Hematopoietic multipotent progenitor cell treated with erythropoietin and hydrocortisone succinate and interleukin-3 and kit ligand, for 4 days (in vitro differentiated cells): ENCODE measurements at places on chromosomes 7 and 10.

DNA sequence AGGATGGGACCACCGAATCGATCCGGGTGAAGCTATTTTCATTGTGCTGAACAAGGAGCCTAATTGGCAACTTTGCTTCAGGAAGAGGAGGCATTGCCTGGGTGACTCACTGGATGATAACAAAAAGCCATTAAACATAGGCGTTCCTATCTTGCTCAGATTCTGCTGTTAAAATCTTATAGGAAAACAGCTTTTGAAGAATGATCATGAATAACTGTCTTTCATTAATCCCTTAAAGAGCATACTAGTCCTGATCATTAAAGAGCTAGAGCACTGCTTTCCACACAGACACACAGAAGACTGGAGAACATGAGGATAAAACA, 174.2 kb upstream of the IMMP2L start:
- no peak for DNase-seq

- DNase-seq = peak; percentile 71
These were observed 5.5 kb downstream of the ANXA11 start for GRCh38 chr10:80199828-80200227.

DNA sequence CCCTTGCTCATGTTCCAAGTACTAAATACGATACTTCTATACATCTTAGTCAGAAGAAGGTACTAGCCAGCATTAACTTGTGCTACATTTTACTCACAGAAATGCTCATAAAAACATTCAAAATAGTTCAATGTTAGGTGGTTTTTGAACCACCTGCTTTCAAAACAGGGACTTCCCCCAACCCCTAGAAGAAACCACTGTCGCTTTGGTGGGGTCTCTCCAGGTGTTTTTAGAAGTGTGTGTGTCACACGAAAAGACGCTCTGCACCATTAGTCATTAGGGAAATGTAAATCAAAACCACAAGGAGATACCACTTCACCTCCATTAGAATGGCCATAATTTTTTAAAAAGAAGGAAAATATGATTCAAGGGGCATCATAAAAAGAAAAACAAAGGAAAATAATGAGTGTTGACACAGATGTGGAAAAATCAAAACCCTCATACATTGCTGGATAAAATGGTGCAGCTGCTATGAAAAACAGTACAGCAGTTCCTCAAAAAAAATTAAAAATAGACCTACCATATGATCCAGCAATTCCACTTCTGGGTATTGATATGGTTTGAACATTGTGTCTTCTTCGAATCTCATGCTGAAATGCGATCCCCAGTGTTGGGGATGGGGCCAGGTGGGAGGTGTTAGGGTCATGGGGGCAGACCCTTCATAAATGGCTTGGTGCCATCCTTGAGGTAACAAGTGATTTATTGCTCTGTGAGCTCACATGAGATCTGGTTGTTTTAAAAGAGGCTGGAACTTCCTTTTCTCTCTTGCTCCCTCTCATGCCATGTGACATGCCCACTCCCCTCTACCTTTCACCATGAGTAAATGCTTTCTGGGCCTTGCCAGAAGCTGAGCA, 74.2 kb downstream of the MALSU1 start:
- DNase-seq = peak; percentile 24

GRCh38 chr10:79560160-79560709, at the start of gene SFTPA2:
SFTPA2 (minus strand) TSS chr10:79560407; CDS start chr10:79559483, 924 bp downstream.
- DNase-seq = no peak

DNA sequence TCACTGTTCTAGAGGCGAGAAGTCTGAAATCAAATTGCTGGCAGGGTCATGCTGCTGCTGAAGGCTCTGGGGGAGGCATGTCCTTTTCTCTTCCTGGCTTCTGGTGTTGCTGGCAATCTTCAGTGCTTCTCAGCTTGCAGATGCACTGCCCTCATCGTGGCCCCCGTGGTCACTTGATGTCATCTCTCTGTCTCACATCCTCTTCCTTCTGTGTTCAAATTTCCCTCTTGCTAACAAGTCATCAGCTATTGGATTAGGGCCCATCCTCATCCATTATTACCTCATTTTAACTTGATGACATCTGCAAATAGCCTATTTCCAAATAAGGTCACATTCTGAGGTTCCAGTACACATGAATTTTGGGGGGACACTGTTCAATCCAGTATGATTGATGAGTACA, 36.6 kb upstream of the SRGN start:
- peak; percentile 61 for DNase-seq

GRCh38 chr7:55366461-55367070, 1.4 kb downstream of the LANCL2 start:
- DNase-seq = peak; percentile 64

- peak; percentile 63 for DNase-seq
These were observed 154.9 kb upstream of the PPP1R3A start for GRCh38 chr7:114073701-114074100.

- DNase-seq = no peak
These were observed 134.1 kb downstream of the MAGI2 start for GRCh38 chr7:79319369-79319768.

DNA sequence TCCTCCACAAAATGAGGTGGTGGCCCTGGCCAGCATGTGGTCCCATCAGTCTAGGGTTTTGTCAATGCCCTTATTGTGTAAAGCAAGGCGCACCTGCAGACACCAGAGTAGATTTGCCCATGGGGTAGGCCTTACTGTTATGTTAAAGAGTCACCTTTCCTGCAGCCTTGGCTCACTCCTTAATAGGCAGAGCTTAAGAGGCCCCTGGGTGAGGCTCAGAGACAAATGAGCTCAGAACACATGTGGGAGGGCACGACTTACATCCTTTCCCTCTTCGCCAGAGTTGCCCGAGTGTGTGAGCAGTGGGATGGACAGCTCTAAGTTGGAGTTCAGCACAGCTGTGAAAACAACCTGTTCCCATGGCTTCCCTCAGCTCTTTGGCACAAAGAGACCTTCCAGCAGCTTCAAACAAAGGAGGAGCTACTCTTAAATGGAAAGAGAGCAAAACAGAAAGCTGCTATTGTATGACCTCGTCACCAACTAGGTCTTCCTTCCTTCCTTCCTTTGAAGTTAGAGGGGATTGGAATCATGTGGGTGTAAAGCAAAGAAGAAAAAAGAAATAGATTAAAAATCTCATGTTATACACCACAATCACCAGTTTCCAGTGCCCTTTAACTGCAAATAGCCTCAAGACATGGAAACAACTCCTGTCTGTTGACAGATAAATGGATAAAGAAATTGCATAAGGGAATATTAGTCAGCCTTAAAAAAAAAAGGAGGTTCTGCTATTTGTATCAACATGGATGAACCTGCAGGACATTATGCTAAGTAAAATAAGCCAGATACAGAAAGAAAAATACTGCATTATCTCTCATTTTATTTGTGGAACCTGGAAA, 11.9 kb upstream of the XPNPEP1 start:
- no peak for DNase-seq

DNA sequence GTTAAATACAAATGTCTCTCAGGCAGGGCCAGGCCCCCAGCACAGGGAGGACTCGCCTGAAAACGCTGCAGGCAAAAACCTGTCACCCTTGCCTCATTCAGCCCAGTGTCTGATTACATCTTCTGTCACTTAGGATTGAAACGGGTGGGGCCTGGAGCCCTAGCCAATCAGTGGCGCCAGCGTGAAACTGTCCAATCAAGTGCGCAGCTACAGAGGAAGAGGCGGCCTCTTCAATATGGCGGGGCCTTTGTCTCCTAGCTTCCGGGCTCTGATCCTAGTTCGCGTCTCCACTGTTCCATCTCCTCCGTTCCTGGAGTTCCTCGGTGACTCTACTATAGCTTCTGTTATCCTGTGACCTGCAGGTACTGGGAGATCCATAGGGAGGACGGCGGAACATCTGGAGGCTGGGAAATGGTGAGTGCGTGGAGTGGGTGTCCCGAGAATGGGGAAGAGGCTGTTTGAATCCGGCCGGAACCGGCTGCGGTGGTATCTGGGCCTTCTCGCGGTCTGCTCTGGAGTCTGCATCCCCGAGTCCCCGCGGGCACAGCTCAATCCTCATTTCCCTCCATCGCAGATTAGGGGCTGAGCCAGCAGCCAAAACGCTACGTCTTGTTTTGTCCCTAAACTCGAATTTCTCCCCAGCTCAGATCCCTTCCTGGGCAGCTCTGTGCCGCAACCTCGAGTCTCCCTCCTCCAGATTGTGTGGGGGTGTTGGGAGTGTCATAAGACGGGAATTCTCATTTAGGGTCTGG, at the start of gene ZNF736:
ZNF736 (plus strand) TSS at position 222 of the 752 bp plus-strand sequence; CDS start at position 412, 190 bp downstream.
- peak; percentile 98 for DNase-seq

- DNase-seq = no peak
These were observed 149.8 kb downstream of the AMPH start for GRCh38 chr7:38481401-38481800.

DNA sequence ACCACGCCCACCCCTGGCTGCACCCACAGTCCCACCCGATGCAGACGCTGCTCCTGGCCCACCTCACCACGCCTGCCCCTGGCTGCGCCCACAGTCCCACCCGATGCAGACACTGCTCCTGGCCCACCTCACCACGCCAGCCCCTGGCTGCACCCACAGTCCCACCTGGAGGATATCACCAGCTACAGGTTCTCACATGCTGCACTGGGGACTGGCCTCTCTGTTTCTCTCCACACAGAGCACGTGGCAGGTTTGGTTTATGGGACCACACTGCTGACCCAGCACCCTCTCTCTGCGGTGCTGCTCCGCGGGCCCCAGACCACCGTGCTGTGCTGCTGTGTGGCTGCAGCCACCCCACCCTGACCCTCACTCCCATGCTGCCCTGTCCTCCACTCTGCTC, 120.9 kb downstream of the VIPR2 start:
- DNase-seq = no peak

- no peak for DNase-seq
These were observed 53.7 kb downstream of the CACNA2D1 start for GRCh38 chr7:82389876-82390275.

GRCh38 chr7:100852048-100852872, at the start of gene SLC12A9:
SLC12A9 (plus strand) TSS chr7:100852713; CDS start chr7:100854198, 1,485 bp downstream.
- peak; percentile 97 for DNase-seq

DNA sequence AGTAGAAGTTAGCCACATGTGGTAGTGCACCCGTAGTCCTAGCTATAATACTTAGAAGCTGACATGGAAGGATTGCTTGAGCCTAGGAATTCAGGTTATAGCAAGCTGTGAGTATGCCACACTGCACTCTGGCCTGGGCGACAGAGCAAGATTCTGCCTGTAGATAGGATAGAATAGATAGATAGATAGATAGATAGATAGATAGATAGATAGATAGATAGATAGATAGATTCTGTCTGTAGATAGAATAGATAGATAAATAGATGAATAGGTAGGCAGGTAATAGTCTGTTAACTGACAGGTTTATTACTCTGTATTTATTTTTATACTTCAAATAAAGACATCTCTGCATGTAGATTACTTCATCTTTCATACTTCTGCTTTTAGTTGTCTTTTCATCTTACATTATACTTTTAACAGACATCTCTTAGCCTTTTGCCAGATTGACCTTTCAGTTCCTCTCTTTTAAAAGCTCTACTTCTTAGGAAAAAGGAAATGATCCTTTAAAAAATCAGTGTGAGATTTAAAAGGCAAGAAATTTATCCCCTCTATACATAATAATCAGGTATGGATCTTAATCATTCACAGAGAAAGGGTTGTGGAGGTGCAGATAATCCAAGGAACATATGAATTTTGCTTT, 31.8 kb downstream of the CCAR1 start:
- no peak for DNase-seq

DNA sequence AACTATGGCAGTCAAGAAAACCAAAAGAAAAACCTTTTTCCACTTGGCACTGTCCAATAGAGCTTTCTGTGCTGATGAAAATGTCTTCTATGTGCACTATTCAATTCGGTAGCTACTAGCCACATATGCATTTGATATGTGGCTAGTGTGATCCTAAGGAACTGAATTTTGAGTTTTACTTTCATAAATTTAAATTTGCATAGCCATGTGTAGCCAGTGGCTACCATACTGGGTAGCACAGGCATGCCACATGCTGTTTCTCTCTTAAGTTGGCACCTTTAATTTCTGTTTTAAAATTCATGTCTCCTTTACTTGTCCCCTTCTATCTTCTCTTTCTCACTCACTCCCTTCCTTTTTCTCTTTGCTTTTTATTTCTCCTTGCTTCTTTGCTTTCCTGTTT, 455.7 kb downstream of the AUTS2 start:
- DNase-seq = no peak

DNA sequence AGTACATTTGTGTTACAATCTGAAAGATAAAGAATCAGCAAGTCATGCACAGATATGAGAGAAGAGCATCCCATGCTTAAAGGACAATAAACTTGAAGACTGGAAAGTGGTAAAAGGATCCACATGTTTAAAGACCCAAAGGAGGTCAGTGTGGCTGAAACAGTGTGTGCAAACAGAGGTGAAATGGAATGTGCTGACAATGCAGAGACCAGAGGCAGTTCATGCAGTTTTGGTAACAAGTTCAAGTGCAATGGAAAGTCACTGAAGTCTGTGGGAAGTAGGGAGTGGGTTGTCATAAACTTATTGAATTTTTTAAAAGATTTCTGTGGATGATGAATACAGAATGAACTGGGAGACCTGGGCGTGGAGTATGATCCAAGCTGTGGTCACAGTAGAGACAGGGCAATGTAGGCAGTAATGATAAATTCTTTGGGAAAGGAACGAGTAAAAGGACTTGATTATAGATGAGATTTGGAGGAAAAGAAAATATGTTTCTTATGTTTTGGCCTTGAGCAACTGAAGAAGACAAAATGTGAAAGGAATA, 408.0 kb downstream of the HGF start:
- DNase-seq = no peak

GRCh38 chr10:17951868-17952371, at the start of gene SLC39A12:
SLC39A12 (plus strand) TSS chr10:17951918; CDS start chr10:17953277, 1,359 bp downstream.
- peak; percentile 1 for DNase-seq

GRCh38 chr10:4742217-4742616, 83.8 kb upstream of the AKR1E2 start:
- no peak for DNase-seq

- peak; percentile 86 for DNase-seq
These were observed 1247.8 kb downstream of the GATA3 start for GRCh38 chr10:9302140-9302746.

DNA sequence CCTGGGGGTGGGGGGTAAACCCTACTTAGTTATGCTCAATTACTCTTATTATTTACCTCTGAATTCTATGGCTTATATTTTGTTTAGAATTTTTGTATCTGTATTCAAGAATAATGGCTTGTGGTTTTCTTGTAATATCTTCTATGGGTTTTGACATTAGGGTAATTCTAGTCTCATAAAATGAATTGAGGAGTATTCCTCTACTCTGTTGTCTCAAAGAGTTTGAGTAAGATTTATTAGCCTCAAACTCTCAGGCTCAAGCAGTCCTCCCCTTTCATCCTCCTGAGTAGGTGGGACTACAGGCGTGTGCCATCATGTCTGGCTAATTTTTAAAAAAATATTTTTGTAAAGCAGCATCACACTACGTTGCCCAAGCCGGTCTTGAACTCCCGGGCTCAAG, 19.6 kb upstream of the UCMA start:
- no peak for DNase-seq
